Stimulated activated CD4-positive, alpha-beta T cell treated with anti-CD3 and anti-CD28 coated beads, TNF-alpha, amount 100 ng/mL, for 24 hours (primary cell): ENCODE measurements at places on chromosomes 11 and 22.

DNA sequence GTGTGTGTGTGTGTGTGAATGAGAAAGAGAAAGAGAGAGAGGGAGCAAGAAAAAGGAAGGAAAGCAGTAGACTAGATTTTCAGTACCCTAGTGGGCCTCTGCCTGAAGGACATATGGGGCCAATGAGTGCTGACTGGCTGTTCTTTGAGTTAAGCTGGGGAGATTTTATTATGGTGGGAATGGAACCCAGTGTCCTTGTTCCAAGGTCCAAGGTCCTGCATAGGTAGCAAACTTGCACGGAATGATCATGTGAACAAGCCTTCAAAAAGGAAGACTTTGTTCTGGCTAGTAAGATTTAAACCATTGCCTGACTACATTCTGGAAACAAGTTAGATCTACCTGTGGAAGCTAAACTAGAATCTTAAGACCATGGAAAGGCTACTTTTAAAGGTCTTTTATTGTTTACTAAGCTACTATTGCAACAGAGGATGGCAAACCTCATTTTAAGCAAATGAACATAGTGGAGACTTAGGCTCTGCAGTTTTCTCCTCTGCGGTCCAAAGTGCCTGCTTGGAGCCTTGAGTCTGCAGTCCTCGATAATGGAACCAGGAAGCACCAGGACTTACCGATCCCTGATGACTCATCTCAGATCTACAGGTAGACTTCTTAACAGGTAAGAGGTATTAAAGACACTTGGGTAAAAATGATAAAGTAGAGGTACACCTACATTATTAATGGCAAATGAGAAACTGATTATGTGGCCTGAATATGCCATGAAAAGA lies 10.2 kb upstream of the GRAMD1B start:
- no peak for DNase-seq

- DNase-seq = no peak
Observed at GRCh38 chr11:66133216-66133775, 63.2 kb downstream of the PACS1 start.

DNA sequence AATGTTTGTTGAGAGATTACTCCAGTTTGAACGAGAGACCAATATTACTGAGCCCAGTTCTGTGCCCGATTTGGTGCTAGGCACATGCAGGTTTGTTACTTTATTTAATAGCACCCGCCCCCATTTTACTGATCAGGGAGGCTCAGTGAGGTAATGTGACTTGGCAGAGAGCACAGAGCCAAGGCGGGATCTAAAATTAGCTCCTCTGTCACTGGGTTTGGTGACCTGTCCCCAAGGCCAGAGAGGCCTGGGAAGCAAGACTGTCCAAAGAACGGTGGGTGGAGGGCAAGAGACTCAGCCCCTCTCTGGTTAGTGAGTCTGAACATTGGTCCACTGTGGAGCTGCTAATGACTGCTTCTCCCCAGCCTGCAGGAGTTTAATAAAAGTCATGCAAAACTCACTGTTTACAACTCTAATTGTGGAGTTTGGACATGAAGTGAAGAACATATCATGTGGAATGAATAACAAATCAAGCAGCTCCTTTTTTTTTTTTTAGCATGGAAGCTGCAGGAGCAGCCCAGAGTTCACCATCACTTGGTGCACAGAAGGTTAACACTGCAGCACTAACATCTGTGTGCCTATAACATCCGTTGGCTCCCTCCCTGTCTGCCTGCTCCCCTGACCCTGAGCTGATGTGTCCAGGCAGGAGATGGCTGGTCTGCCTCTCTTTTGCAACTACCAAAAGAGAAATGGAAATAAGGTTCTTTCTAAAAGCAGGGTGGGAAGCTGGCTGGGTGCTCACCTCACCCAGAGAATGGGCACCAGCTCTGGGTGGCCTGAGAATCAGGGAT lies 39.0 kb downstream of the CSNK2A3 start:
- DNase-seq = no peak

- DNase-seq = no peak
Observed at GRCh38 chr11:94279996-94280395, 24.4 kb upstream of the IZUMO1R start.

GRCh38 chr22:50271519-50271970 lies 1.4 kb upstream of the MAPK11 start:
- no peak for DNase-seq

DNA sequence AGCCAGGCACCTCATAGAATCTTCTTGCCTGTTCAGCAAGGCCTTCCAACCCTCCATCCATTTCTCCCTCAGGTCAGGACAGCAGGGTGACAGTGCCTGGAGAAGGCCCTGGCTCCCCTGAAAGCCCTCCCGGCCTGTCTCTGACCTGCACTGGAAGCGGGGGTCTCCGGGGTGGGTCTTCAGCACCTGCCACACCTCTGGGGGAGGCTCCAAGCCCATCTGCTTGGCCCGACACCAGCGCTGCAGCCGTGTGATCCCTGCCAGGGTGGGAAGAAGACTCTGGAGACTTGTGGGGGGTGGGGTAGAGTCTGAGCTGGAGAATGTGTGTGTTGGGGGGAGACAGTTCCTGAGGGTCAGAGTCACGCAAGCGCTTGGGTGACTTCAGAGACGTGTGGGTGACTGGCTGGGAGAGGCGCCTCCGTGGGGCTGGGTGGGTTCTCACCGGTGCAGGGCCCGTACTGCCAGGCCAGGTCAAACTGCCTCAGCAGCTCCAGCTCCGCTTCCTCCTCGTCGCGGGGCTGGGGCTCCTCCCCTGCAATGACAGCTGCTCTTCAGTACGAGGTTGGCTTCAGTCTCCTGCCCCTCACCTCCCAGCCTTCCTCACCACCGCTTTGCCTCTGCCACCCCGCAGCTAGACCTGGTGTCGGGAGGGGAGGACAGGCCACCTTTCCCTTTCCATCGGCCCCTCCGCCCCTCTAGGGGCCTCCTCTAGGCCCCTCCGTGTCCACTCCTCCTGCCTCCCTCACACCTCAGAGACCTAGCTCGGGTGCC lies 615 bp downstream of the POLD4 start:
- peak; percentile 39 for DNase-seq

DNA sequence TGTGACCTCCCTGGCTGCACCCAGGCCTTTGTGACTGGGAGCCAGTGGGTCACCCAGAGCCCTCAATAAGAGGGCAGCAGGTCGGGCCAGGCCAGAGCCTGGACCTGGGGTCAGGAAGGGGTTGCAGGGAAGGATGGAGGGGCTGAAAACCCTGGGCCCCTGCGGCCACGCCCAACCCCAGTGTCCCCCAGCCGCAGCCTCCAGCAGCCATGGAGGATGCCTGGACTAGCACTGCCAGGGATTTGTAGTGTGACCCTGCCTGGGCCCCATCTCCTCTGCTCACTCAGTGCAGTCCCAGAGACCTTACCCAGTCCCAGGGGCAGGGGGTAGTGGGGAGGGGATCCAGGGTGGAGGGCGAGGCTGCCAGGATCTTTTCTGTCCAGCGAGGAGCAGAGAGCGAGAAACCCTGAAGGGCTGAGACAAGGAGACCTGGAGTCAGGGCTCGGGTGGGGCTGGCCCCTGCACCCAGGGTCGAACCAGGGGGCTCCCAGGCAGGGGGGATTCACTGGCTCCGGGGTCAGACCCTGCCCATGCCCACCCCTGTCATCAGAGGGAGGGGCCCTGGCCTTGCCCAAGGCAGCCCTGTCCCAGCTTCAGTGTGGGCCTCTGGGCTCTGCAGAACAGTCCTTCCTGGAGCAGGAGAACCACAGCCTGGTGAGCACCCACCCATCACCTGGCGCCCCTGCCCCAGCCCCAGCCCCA lies 187.5 kb downstream of the IGLL1 start:
- DNase-seq = no peak

- no peak for DNase-seq
Observed at GRCh38 chr22:46977656-46978343, 215.3 kb downstream of the TBC1D22A start.

DNA sequence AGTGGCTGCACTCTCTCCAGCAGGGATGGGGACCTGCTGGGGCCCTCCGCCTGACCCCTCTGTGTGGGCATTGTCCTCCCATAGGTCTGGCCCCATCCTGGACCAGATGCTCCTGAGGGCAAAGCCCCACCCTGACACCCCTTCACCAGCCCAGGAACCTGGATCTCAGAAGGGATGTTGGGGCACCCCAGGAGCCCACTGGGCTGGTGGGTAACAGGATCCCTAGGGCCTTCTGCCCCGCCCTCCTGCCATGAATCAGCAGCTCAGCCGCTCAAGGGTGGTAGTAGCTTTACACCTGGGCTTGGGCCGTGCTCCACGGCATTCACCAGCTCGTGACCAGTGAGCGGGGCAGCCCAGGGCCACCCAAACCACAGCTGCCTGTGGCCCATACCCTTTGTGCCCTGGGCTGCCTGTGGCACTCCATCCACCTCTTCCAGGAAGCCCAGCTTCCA lies 1.0 kb upstream of the MAPK12 start:
- DNase-seq = no peak

DNA sequence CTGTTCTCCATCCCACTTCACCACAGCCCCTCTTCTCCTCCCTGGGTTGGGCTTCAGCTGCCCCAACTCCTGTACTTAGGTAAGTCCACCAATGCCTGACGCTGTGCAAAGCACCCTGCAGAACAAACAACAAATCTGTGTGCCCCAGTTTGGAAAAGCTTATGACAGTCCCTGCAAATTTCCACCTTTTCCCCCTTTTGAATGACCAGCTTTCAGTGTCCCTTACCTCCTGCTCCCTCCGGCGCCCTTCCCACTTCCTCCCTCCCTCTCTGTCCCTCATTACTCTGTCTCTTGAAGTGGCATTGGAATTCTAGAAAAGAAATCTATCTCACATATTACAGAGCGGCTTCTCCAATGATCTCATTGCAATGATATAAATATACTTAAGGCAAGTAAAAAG lies 352.9 kb upstream of the B3GAT1 start:
- DNase-seq = no peak

GRCh38 chr11:116176484-116177005 lies 596.2 kb downstream of the BUD13 start:
- no peak for DNase-seq

GRCh38 chr11:66002648-66003225 lies 434 bp downstream of the BANF1 start:
- DNase-seq = no peak

- DNase-seq = no peak
Observed at GRCh38 chr11:16900491-16900890, 113.7 kb downstream of the PLEKHA7 start.

DNA sequence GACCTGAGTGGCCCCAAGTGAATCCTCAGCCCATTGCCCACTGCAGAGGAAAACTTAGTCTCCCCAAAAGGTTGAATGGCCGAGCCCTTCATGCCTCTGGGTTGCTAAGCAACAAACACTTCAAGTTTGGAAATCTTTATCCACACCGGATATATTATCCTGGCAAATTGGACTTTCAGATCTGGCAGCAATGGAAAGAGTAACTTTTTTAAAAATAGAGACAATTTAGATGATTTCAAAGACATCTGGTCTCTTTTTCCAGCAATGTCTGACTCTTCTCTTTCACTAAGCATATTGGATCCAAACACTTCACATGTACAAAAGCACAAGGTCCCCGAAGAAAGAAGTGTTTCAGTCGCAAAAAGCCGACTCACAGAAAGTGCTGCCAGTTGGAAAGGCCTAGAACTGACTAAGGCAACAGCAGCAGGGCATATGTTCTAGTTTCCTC lies 505.3 kb downstream of the SOX6 start:
- DNase-seq = no peak

- DNase-seq = no peak
Observed at GRCh38 chr11:5288108-5288905, 13.4 kb downstream of the OR51B4 start.

DNA sequence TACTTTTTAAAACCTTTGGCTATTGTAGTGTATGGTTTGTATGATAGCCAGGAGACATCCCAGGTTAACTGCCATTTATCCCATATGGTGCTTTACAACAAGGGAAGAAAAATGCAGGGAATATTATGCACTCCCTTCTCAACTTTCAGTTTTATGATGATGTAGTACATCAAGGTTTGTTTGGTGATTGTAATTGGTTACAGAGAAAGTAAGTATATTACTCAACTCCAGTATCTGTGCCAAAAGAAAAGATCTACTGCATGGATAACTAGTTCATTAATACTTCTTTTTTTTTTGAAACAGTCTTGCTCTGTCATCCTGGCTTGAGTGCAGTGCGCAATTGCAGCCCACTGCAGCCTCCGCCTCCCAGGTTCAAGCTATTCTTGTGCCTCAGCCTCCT lies 65.3 kb downstream of the BCL2L13 start:
- DNase-seq = no peak

GRCh38 chr11:93198215-93198845 lies 539 bp upstream of the SLC36A4 start:
- no peak for DNase-seq

GRCh38 chr11:125833016-125833415 lies at the start of gene PATE4:
Gene PATE4, plus strand, starts transcription at chr11:125833316. Its CDS starts 44 bp downstream, at chr11:125833360.
- no peak for DNase-seq

GRCh38 chr11:114564831-114565230 lies 5.2 kb upstream of the NXPE1 start:
- no peak for DNase-seq

DNA sequence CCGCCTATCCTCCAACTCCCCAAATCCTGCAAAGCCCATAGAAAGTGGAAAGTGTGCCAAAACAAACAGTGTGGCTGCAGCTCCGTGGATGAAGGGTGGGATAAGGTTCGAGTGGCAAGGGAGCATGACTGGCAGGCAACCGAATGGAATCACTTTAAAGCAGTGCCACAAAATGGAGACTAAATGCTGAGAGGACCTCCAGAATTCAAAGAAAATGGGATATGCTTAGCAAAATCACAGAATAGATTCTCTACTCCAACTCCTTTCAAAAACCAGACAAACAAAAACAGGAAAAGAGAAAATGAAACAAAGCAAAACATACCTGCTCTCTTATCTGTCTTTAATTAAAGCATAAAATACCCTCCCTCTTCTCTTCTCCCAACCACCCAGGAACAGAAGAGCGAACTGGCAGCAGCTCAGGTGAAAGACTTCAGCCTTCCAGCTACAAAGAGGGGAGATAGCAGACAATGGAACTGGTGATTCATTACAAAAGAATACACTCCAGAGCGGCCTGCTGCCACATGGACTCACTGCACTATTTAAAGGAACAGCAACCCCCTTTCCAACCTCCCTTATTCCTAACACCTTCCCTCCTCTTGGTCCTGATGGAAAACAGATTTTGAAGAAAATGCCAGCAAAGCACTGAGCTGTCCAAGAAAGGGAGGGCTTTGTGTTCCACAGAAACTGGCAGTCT lies 118.5 kb downstream of the APOL5 start:
- no peak for DNase-seq

DNA sequence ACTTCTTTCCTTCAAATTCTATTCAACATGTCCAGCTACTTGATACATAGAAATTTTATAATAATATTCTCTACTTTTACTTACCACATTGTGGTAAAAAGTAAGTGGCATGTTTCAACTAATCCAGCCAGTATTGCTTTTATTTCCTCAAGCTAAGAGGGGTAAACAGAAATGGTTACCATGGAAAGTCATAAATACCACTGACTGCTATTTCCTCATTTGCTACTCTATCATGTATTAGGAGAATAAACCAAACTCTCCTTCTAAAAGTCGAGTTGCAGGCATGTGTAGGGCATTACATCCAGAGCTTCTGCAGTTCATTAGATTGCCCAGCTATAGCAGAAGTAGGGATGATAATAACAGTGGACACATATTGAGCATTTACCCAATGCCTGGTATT lies 208.4 kb downstream of the MAML2 start:
- no peak for DNase-seq

DNA sequence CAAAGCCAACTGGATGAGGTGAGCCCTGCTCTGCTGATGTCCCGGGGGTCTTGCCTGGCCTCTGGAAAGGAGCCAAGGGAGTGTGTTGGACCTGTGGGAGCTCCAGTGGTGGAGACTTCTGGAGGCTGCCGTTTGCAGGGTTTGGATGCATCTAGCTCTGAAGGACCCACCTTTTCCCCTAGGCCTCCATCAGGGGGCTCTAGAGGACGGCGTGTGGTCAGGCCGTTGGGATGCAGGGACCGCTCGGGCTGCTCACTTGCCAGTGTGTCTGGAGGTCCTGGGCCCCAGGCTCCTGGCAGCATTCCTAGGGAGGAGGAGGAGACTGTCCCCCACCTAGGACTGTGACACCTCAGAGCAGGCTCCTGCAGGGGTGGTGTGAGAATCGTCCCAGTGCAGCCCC lies 58.3 kb downstream of the PRDM11 start:
- no peak for DNase-seq
